ENCODE measurements at places on chromosomes 5 and 9. TPM values are rescaled to one million over a fixed set of nuclear protein-coding genes. Genes with fewer than 3 reads are reported as not detected.

- H3K4me3 ChIP-seq = no peak overlapping the region
- no peaks in the 10 kb centered on the region for H3K27me3 ChIP-seq
- no peaks in the 10 kb centered on the region for H3K36me3 ChIP-seq
- no peak overlapping the region for H3K27ac ChIP-seq
Observed at GRCh38 chr5:14239404-14239803, 96.3 kb downstream of the TRIO start.

TNFSF15 gene
- total RNA-seq = 2.3 TPM

DNA sequence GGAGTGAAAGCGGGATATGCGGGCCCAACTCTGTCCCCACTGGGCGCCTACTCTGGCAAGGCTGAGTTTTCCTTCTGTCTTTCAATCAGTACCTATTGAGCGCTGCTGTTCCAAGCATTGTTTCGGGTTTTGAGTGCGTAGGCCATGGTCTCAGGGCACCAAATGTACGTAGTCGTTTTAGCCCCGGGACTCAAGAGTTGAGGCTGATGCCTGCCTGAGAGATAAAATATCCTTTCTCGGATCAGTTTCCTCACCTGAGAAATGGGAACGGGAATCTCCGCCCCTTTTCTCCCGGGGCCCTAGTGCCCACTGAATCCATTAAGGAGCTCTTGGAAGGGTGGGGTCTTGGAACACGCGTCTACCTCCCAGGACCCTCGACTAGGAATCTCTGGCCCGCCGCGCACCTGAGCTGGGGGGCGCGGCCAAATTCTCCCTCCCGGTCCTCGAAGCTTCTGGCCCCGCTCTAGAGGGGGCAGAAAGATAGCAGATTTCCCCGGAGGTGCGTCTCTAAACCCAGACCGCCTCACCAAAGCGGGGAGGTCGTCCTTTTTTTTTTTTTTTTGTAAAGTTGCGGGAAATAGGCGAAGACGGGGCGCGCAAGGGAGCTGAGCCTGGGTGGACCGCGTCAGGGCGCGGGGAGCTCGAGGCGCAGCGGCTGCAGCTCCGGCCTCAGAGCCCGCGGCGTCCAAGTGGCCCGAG is 494 bp upstream of the CXXC5 start:
- peak overlapping the region; percentile 88 for H3K27ac ChIP-seq
- H3K4me1 ChIP-seq = peaks cover 42% of the 10 kb centered on the region
- no peaks in the 10 kb centered on the region for H3K27me3 ChIP-seq

- peaks cover 3% of the 10 kb centered on the region for H3K4me1 ChIP-seq
- H3K36me3 ChIP-seq = no peaks in the 10 kb centered on the region
- H3K27ac ChIP-seq = no peak overlapping the region
- H3K4me3 ChIP-seq = no peak overlapping the region
- DNase-seq = no peak
Observed at GRCh38 chr5:157532022-157532421, 43.6 kb downstream of the ADAM19 start.

DNA sequence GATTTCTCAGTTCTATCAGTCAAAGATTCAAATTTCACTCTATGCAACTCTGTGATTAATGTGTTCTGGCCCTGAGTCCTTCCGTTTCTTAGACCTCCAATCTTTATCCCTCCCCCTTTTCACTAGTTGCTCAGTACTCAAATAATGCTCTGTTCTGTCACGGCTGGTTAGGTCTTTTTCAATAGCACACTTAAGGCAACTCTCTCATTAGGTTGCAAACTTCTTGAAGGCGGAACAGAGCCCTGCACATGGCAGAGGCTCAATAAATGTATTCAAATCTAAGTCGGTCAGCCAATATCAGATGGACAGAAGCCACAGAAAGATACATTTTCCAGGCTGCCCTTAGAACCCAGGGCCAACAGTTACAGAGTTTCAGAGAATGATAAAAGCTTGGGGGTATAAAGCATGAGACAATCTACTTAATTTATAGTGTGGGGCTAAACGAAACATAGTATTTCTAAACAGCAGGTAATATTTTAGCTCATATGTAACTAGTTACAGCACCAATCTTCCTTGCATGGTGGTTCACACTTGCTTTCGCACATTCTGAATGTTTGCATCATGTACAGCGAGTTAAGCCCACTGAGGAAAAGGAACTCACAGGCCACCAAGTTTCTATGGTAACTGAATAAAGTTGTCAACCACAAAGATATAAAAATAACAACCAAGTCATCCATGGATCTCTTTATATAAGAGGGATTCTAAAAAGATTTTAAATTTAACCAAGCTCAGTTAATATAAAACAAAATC is 67.1 kb upstream of the GOLPH3 start:
- DNase-seq = peak; percentile 6
- peak overlapping the region; percentile 77 for H3K27ac ChIP-seq
- H3K4me3 ChIP-seq = no peak overlapping the region
- peaks cover 18% of the 10 kb centered on the region for H3K4me1 ChIP-seq
- no peaks in the 10 kb centered on the region for H3K27me3 ChIP-seq

ACOT12 gene
- not detected for total RNA-seq

TAF1L gene
- not detected for total RNA-seq

DNA sequence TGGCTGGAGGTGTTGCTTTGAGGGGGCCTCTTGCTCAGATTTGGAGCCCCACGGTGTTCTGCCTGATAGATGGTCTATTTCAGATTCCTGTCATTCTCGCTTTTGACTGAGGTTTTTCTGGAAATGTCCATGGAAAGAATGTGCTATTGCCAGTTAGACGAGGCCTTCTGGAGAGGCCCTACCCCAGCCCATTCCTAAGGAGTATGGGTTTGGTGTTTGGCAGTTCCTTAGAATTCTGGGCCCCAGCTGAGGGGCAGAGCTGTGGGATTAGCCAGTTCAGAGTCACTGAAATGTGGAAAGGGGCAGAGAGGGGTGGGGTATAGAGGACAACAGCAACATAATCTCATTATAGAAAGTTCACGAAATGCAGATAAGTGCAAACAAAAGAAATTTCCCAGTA is 50.5 kb downstream of the GALNT10 start:
- H3K27me3 ChIP-seq = no peaks in the 10 kb centered on the region
- H3K4me1 ChIP-seq = no peaks in the 10 kb centered on the region
- no peak overlapping the region for H3K4me3 ChIP-seq
- H3K27ac ChIP-seq = no peak overlapping the region

- H3K36me3 ChIP-seq = peaks cover 9% of the 10 kb centered on the region
- H3K4me3 ChIP-seq = no peak overlapping the region
- H3K4me1 ChIP-seq = no peaks in the 10 kb centered on the region
- DNase-seq = no peak
Observed at GRCh38 chr9:37126214-37126788, 5.9 kb downstream of the ZCCHC7 start.

- no peaks in the 10 kb centered on the region for H3K27me3 ChIP-seq
- H3K27ac ChIP-seq = no peak overlapping the region
- no peak overlapping the region for H3K4me3 ChIP-seq
- H3K4me1 ChIP-seq = peaks cover 2% of the 10 kb centered on the region
- H3K36me3 ChIP-seq = no peaks in the 10 kb centered on the region
Observed at GRCh38 chr9:107261106-107261505, 22.0 kb upstream of the RAD23B start.

- no peak for DNase-seq
- no peak overlapping the region for H3K4me3 ChIP-seq
- no peaks in the 10 kb centered on the region for H3K4me1 ChIP-seq
- peaks cover 11% of the 10 kb centered on the region for H3K27me3 ChIP-seq
- no peaks in the 10 kb centered on the region for H3K36me3 ChIP-seq
- H3K27ac ChIP-seq = no peak overlapping the region
Observed at GRCh38 chr5:2193142-2193541, 310.4 kb upstream of the IRX4 start.

ANKDD1B gene
- 3.1 TPM for total RNA-seq

KIF24 gene
- total RNA-seq = 2.8 TPM

- peak overlapping the region; percentile 81 for H3K4me3 ChIP-seq
- H3K27me3 ChIP-seq = no peaks in the 10 kb centered on the region
- peaks cover 2% of the 10 kb centered on the region for H3K4me1 ChIP-seq
- no peaks in the 10 kb centered on the region for H3K36me3 ChIP-seq
- H3K27ac ChIP-seq = no peak overlapping the region
- DNase-seq = peak; percentile 88
Observed at GRCh38 chr5:15501091-15501791, 1.3 kb downstream of the FBXL7 start.

SEC24A gene
- total RNA-seq = 21.2 TPM

DNA sequence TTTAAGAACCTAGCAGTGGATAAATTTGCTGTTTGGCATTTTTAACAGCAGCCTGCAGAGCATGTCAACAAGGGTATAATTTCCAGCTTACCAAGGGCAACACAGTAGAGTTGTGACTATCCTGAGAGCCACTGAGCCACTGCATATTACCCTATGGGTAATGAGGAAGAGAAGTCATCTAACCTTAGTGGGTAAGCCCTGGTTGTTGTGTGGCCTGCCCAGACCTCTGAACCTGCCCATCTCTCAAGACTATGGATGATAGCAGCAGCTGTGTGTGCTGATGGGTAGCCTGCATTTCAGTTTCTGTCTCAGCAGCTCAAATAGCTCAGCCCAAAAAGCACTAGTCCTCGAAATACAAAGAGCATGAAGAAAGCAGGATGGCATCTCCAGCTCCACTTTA is 56.1 kb upstream of the PIP5K1B start:
- no peak overlapping the region for H3K4me3 ChIP-seq
- H3K4me1 ChIP-seq = no peaks in the 10 kb centered on the region

- no peaks in the 10 kb centered on the region for H3K36me3 ChIP-seq
- no peaks in the 10 kb centered on the region for H3K27me3 ChIP-seq
- H3K4me3 ChIP-seq = no peak overlapping the region
- H3K27ac ChIP-seq = no peak overlapping the region
Observed at GRCh38 chr5:170617533-170618490, 114.0 kb downstream of the KCNIP1 start.

SPINK7 gene
- not detected for total RNA-seq

- H3K4me1 ChIP-seq = no peaks in the 10 kb centered on the region
- H3K36me3 ChIP-seq = no peaks in the 10 kb centered on the region
- H3K27me3 ChIP-seq = peaks cover 5% of the 10 kb centered on the region
Observed at GRCh38 chr9:119368179-119368578, 1.1 kb downstream of the BRINP1 start.

DNA sequence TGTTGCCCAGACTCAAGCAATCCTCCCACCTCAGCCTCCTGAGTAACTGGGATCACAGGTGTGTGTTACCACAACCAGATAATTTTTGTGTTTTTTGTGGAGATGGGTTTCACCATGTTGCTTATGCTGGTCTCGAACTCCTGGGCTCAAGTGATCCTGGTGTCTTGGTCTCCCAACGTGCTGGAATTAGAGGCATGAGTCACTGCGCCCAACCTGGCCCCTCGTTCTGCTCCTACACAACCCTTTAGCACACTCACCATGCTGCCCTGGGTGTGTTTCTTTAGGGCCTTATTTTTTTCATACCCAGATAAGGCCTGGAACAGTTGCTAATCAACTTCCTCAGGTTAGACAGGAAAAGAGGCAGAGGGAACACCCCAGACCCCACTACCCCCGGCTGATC is 2.6 kb downstream of the PDZD2 start:
- H3K27me3 ChIP-seq = no peaks in the 10 kb centered on the region
- H3K27ac ChIP-seq = no peak overlapping the region
- DNase-seq = no peak

DNA sequence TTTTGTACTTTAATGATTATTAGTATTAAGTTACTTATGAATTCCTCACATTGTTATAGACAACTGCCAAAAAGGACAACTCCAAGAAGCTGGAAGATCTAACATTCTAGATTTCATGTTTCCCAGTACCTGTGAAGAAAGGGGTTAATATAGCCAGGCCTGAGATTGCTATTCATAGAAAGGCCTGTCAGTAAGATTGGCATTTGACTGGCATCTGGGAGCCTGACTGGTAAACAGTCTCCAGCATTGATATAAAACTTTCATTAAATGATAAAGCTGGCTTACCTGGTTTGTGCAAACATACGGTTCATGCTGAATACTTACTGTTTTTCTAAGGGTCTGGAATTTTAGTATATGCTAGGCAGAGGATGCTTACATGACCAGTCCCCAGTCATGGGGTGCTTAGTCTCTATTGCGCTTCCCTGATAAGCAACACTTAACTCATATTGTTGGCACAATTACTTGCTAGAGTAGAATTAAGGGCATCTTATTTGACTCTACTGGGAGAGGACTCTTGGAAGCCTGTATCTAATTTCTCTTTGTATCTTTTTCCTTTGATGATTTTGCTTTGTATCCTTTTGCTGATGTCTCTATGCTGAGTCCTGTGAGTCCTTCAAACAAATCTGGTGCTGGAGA is 340.4 kb upstream of the SEMA6A start:
- H3K27ac ChIP-seq = no peak overlapping the region
- H3K36me3 ChIP-seq = no peaks in the 10 kb centered on the region
- no peak for DNase-seq
- H3K27me3 ChIP-seq = no peaks in the 10 kb centered on the region

TRIM36 gene
- 1.8 TPM for total RNA-seq

DNA sequence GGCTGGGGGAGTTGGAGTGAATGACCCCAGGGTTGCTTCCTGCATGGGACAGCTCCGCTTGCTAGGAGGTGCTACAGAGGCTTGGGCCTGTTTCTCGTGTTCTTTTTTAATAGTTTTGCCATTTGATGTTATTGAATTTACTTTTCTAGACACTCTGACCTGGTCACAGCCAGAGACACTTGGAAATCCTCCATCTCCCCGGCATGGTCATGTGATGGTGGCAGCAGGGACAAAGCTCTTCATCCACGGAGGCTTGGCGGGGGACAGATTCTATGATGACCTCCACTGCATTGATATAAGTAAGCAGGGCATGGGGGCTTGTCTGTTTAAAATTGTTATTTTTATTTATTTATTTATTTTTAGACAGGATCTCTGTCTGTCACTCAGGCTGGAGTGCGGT is 13.4 kb downstream of the HSPA5 start:
- H3K36me3 ChIP-seq = peaks cover 7% of the 10 kb centered on the region
- no peak overlapping the region for H3K27ac ChIP-seq
- DNase-seq = no peak
- no peak overlapping the region for H3K4me3 ChIP-seq

- no peaks in the 10 kb centered on the region for H3K4me1 ChIP-seq
- no peak overlapping the region for H3K27ac ChIP-seq
- H3K27me3 ChIP-seq = no peaks in the 10 kb centered on the region
- DNase-seq = no peak
- H3K4me3 ChIP-seq = no peak overlapping the region
Observed at GRCh38 chr5:62343428-62343827, 37.4 kb downstream of the KIF2A start.
